ENCODE measurements at places on chromosomes 1 and 21. TPM values are rescaled to one million over a fixed set of nuclear protein-coding genes. Genes with fewer than 3 reads are reported as not detected.

The MRPL24 gene
- 54.1 TPM for total RNA-seq

The DPT gene
- not detected for total RNA-seq

The ZSWIM5 gene
- 10.3 TPM for total RNA-seq

The ADORA3 gene
- total RNA-seq, result not detected

The A3GALT2 gene
- not detected for total RNA-seq

The SPRR2E gene
- not detected for total RNA-seq

The SPRR2A gene
- not detected for total RNA-seq

The SAMD11 gene
- total RNA-seq, result 90.7 TPM

The OR10Z1 gene
- not detected for total RNA-seq

The RNU1-2 gene
- total RNA-seq, result under 0.01 TPM

The CENPF gene
- 7.0 TPM for total RNA-seq

The EFNA3 gene
- 26.3 TPM for total RNA-seq

The KLHDC9 gene
- 36.5 TPM for total RNA-seq

The CFHR1 gene
- 0.25 TPM for total RNA-seq

The PDPN gene
- total RNA-seq, result 22.8 TPM

The TGFB2 gene
- total RNA-seq, result 107 TPM

The IFI6 gene
- total RNA-seq, result 30.4 TPM

The SLC45A1 gene
- 0.28 TPM for total RNA-seq

The MX2 gene
- 2.3 TPM for total RNA-seq

The C1QA gene
- not detected for total RNA-seq

The NEGR1 gene
- total RNA-seq, result 0.28 TPM

The RPS6KA1 gene
- total RNA-seq, result 32.4 TPM

The NOTCH2NLA gene
- total RNA-seq, result 20.4 TPM

The CRABP2 gene
- 900 TPM for total RNA-seq

The AJAP1 gene
- total RNA-seq, result not detected

The CFHR4 gene
- total RNA-seq, result not detected

The MATN1 gene
- 0.36 TPM for total RNA-seq

The SLC26A9 gene
- total RNA-seq, result 2.9 TPM

The CR1 gene
- not detected for total RNA-seq

The CTH gene
- total RNA-seq, result 4.8 TPM

The MROH9 gene
- total RNA-seq, result not detected

The ANKRD35 gene
- total RNA-seq, result not detected

The LENEP gene
- not detected for total RNA-seq

The FCGR2B gene
- total RNA-seq, result not detected

The FCMR gene
- not detected for total RNA-seq

The NTRK1 gene
- 3.8 TPM for total RNA-seq

The CACNA1S gene
- 0.35 TPM for total RNA-seq

The LAD1 gene
- total RNA-seq, result 8.4 TPM

The PLOD1 gene
- total RNA-seq, result 185 TPM

The BTG3 gene
- 43.6 TPM for total RNA-seq

The CELA3B gene
- not detected for total RNA-seq

The AMIGO1 gene
- 11.2 TPM for total RNA-seq

The KRTAP21-2 gene
- not detected for total RNA-seq

The MAEL gene
- total RNA-seq, result 0.11 TPM

The REN gene
- total RNA-seq, result not detected

The JMJD4 gene
- 42.3 TPM for total RNA-seq

Measured in cardiac muscle cell (in vitro differentiated cells and primary cell).